Stimulated activated CD8-positive, alpha-beta memory T cell treated with anti-CD3 and anti-CD28 coated beads, Interleukin-15, amount 100 ng/mL, for 48 hours (primary cell): ENCODE measurements at places on chromosomes 1 and 21.

- no peak for DNase-seq
These were observed 160.9 kb downstream of the UCK2 start for GRCh38 chr1:165988275-165988674.

DNA sequence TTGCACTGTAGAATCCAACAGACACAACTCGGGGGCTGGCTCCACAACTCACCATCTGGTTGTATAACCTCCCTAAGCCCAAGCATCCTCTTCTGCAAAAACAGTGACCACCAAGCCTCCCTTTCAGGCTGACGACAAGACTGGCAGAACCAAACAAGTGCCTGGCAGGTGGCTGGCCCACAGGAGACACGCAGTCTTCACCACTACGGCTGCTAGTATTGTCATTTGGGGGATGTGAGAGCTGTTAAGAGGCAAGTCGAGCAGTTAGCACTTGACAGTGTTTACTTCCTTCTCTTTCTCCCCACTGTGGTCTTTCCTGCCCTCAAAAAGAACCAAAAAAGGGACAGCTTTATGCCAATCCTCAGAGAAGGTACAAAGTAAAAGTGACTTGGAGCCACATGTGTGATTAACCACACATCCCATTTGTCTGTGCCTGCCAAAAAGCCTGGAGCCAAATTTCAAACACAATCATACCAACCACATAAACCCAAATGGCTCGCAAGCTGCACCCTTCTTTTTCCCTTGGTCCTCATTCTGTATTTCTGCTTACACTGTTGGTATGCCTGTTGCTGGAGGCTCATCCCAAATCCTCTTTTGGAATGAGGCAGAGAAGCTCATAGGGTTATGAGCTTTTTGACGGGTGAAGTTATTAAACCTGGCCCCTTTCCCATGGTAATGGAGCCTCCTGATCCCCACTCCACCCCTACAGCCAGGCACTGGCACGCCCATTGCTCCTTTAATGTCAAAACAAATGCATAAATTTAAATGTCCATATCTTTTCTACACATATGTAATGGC lies 94.1 kb downstream of the TGFBR3 start:
- DNase-seq, result no peak

GRCh38 chr1:231160895-231161666 lies 777 bp upstream of the TRIM67 start:
- no peak for DNase-seq

DNA sequence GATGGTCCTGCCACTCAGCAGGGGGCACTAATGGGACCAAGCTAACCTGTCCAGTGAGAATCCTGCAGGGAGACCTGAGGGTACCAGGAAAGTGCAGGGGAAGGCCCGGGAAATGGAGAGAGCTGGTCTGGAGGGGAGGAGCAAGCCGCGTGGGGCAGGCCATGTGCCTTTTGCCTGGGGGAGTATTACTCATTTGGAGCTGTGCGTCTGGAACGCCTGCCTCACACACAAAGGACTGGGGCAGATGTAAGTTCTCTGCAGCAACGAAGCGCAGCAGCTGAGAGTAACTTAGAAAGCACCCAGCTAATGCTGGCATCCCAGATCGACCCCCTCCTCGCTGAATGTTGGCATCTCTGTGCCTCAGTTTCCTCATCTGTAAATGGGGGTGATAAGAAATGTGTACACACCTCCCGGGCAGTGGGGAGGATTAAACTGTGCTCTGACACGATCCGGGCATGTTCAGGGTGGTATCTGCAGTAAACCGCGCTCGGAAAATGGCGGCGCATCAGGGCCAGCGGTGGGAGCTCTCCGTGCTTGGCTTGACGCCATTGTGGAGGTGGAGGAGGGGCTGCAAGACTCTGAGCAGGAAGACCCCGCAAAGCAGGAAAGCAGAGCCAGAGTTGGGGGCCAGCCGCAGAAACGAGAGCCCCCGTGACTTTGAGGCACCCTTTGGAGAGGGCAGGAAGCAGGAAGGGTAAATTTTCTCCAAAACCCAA lies 212.5 kb downstream of the NPHP4 start:
- no peak for DNase-seq

- DNase-seq, result peak; percentile 3
These were observed 267.3 kb upstream of the DUSP10 start for GRCh38 chr1:222009105-222009730.

- DNase-seq, result no peak
These were observed 11.2 kb downstream of the LRRC42 start for GRCh38 chr1:53957194-53957818.

DNA sequence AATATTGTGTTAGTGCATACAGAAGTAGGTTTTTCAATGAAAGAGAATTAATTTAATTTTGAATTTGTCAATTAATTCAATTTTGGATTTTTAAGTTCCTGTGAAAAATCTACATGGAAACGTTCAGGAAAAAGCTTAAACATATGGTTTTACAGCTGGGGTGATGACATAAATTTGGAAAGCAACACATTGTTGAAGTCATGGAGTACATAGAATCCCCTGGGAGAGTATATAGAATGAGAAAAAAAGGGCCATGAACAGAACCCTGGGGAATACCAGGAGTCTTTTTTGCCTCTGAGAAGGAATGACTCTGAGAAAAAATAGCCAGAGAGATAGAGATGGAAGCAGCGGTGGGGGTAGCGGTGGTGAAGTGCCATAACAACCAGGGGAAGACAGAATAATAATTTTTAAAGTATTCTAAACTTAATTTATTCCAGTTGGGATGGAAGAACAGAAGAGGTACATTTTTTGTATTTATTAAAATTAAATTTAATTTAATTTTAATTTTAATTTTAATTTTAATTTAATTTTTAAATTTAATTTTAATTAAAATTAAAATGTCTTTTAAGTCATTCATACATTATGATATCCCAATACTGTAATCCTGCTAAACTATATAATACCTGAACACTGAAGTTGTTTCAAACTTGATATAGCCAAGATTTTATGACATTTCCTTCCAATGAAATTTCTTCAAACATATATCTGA lies 48.9 kb downstream of the NME7 start:
- DNase-seq, result no peak

GRCh38 chr1:17067465-17068240 lies 13.8 kb upstream of the SDHB start:
- no peak for DNase-seq

DNA sequence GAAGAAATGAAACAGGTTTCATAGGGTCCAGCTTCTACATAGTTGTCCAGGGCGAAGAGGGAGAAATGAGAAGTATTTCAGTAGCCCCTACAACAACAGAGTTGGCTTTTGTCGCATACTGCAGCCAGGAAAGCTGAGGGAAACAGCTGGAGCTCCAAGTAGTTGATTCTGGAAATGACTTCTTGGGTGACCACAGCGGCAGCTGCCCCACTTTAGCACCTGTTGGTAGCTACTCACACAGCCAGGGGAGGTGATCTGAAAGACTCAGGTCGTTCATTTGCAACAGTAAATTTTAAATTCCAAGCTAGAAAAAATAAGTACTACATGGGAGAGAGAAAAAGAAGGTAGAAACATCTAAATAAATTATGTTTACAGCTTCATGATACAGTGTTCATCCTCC lies 2.3 kb downstream of the TTC13 start:
- no peak for DNase-seq

DNA sequence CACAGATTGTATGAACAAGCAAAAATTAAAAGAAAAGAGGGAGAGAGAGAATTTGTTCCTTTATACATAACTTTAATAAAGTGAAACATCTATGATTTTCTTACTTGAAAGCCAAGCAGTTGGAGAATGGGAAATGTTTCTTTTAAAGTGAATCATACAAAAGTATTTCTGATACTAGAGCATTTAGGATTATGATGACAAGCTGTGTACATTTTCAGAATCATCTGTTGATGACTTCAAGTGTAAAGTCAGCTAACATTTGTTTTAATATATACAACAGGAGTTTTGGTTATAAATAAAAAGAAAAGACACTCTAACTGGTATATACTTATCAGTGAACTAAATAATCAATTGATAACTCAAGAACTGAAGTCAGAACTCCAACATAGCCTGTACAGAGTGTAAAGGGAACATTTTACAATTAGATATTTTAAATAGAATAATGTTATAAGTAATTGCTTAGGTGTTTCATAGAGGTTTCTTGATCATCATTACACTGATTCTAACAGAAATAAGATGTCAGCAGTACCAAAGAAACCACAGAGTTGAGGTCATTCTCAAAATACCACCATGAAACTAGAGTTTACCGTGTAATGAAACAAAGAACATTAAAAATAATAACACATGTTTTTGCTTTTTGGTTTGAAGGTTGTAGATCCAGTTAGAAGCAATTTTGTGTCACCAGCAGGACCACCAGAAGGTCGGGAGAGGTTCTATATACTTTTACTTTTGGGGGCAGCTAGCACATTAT lies 103.4 kb downstream of the COL24A1 start:
- no peak for DNase-seq

DNA sequence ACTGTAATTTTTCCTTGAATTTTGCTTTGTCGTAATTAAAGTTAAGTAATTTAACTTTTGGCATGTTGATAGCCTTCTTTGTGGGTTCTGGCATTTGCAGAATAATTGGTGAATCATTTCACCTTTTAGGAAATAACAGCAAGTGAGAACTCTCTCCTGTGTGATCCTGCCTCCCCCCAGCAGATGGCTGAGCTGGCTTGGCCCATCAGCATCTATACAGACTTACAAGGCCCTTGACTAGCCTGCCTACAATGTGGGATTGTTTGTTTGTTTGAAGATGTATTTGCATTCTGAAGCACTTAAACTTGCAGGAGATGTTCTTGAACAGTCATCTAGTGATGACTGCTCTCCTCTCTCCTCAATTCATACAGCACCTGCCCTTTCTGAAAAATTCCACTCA lies 55.9 kb downstream of the MACO1 start:
- DNase-seq, result no peak

DNA sequence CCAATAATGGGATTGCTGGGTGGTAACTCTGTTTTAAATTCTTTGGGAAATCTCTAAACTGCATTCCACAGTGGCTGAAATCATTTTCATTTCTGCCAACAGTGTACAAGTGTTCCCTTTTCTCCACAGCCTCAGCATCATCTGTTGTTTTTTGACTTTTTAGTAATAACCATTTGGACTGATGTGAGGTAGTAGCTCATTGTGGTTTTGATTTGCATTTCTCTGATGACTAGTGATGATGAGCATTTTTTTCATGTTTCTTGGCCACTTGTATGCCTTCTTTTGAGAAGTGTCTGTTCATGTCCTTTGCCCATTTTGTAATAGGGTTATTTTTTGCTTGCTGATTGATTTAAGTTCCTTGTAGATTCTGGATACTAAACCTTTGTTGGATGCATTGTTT lies 131.9 kb upstream of the B3GALT2 start:
- DNase-seq, result no peak

DNA sequence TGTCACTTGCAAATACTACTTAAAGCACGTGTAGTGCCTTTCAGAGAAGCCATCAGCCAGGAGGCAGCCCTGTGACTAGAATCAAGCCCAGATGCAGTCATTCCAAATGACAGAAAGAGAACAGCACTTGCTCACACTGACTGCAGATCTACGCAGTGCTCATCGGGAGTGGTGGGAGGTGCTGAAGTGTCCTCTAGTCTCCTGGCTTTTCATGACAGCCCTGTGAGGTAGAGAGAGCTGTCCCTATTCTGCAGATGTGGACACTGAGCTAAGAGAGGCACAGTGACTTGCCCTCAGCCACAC lies 62.3 kb upstream of the EDN2 start:
- no peak for DNase-seq

GRCh38 chr1:158819461-158820443 lies 11.4 kb upstream of the MNDA start:
- DNase-seq, result no peak

- DNase-seq, result no peak
These were observed 37.6 kb downstream of the ELF3 start for GRCh38 chr1:202047977-202048376.

- DNase-seq, result no peak
These were observed 40.5 kb downstream of the COL6A1 start for GRCh38 chr21:46021978-46022544.

DNA sequence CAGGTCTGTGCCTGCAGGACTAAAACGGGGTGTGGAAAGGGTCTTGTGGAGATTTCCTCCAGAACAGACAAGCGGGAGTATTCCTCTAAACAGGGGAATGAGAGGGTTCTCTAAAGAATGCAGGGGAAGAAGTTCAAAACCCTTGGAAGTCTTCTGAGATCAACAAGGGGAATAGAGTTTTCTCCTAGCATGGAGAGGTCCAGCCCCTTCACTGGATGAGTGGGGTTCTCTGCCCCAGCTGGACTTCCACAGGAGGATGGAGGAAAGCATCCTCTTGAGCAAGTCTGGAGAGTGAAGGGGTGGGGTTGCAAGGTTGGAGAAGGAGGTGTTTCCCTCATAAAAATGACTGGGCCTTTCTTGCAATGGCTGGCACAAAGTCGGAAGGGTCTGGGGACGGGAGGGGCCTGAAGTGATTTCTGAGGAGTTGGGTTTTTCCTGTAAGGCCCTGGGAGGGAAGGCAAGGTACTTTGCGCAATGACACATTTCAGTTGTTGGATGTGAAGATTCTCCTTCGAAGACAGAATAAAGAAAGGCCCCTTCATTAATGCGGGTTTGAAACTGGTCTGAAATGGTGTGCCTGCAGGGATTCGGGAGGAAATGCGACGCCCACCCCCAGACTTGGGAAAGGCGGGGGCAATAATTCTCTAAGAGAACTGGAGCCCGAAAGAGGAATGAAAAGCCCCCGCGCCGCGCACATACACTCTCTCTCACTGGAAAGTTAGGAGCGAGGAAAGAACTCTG lies 884 bp downstream of the SPATA6 start:
- no peak for DNase-seq

DNA sequence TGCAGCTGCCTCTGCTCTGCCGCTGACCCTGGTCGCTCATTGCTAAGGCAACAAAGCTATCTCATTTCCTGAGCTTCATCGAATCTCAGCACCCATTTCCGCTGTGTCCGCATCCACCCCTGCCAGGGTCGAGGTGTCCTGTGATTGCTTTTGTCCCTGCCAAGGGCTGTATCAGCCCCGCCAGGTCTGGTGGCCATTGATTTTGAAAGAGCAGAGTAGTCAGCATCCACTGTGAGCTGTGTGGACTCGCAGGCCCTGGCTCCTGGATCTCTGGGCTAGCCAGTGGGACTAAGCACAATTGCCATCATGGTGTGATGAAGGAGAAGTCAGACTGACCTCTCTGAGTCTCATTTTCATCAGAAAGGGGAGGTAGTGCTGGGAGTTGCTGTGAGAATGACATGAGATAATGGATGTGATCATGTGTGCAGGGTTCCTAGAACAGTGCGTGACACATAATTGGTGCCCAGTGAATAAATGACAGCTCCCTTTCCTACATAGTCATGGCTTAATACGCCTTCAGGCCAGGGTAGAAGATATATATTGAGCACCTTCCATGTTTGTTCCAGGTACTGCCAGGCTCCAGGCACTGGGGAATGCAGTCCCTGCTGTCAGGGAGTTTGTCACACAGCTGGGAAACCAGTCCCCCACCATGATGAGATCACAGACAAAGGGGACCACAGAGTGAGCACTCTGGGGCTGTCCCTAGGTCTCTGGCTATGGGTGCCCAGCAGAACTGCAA lies 32.1 kb downstream of the NAV1 start:
- DNase-seq, result no peak

GRCh38 chr21:33831962-33832659 lies 83.5 kb downstream of the ATP5PO start:
- no peak for DNase-seq
